CD4-positive, alpha-beta T cell treated with Interleukin-6 at 100 ng/mL for 8 hours (primary cell): ENCODE measurements at places on chromosomes 5 and 9.

DNA sequence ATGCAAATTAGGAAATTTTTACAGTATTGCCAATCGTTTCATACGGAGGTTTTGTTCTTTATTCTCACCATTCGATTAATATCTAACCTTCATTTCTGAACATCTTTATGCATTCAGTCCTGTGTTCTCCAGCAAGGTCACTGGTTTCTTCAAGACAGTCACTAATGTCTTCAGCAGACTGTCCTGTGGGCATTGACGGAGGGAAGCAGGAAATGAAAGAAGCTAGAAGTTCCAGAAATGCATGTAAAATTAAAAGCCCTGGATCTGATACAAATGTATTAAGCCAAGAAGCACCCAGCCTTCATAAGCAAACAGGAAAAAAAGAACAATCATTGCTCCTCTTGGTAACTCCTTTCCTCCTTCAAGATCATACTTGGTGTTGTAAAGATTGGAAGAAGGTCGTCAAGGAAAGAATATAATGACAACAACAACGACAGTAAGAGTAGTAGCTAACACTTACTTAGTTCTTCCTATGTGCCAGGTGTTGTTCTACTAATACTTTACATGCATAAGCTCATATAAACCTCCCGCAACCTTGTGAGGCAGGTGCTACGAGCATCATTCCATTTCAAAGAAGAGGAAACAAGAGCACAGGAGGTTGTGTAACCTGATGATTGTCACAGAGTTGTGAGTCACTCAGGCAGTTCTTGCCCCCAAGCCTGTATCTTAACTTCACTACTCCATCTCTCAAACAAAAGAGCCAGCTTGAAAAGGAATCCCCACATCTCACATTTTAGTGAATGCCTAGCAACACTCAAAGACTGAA is 59.9 kb upstream of the CER1 start:
- no peak for DNase-seq

DNA sequence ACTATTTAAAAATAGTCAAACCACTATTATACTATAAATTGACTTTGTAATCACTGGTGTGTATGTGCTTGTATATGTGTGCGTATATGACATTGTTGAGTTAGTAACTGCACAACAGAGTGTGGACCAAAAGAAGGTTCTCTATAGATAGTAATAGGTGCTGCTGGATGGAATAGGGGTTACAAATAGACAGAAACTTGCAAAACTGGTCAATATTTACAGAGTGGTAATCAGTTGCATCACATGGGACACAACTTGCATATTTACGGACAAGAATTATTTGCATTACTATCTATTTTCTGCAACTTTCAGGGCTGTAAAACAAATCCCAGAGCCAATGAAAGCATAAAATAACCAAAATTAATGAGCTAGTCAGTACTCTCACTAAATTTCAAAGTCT is 42.4 kb downstream of the TNFSF8 start:
- DNase-seq: no peak

DNA sequence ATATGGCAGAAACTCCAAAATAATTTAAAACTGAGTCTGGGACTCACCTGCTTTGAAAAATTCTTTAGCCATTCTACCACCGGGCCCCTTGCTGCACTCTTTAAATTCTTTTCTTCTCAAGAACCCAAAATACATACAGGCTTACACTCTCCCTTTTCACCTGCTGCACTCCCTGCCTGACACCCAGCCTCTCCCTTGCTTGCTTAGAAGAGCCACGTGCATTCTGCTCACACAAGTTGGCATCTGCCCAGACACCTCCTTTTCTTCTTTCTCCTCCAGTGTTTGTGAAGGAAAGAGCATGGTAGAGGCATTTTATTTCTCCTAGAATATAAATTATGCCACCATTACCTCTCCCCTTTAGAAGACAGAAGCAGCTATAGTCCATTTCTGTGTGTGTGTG is 39.0 kb upstream of the AOPEP start:
- no peak for DNase-seq

- DNase-seq: no peak
Observed at GRCh38 chr9:95505717-95506427, 10.9 kb downstream of the PTCH1 start.

- no peak for DNase-seq
Observed at GRCh38 chr5:107384256-107384655, 286.5 kb downstream of the EFNA5 start.
